Foreskin keratinocyte (primary cell): ENCODE measurements at places on chromosomes 1 and 21. TPM values are rescaled to one million over a fixed set of nuclear protein-coding genes. Genes with fewer than 3 reads are reported as not detected.
A peak's percentile ranks its signal among the peaks of the same experiment; 100 is the strongest.

GRCh38 chr1:29639741-29640427 lies 403.6 kb downstream of the PTPRU start:
- DNase-seq: peak; percentile 57

DNA sequence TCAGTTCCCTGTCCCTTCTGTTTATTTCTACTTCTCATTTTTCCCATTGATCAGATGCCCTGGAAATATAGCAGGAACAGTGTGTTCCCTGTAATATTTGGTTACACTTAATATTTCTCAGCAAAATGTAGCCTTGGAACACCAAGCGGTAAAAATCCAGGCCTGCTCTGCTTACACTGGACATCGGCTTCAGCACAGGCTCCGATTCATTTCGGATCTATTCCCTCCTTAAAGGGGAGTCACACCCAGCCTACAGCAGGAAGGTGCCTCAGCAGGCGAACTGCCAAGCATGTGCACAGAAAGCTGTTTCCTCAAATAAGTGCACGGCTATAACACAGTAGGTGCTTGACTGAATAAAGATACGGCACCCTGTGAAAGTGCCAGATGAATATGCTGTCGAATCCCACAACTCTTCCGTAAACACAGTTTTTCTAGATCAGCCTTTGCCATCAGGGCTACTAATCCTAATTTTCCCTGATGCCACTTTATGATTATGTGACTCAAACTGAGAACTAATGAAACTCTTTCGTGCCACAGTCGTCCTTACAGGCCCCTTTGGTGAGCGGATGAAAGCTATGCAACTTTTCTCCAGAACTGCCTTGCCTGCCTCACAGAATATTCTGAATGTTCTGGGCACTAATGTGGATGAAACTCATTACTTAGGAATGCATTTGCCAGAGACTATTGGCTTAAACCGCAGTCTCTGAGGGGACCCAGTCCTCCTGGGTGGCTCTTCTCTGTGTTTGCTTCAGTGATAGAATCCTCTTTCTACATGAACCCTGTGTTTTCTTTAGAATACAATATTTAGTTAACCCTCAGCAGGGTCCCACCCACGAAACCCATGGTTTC lies 275.5 kb upstream of the RUNX1 start:
- DNase-seq: peak; percentile 11

GRCh38 chr1:26861286-26861701 lies 1.7 kb upstream of the SFN start:
- DNase-seq: peak; percentile 94

GRCh38 chr1:29683472-29683871 lies 447.1 kb downstream of the PTPRU start:
- no peak for DNase-seq

DNA sequence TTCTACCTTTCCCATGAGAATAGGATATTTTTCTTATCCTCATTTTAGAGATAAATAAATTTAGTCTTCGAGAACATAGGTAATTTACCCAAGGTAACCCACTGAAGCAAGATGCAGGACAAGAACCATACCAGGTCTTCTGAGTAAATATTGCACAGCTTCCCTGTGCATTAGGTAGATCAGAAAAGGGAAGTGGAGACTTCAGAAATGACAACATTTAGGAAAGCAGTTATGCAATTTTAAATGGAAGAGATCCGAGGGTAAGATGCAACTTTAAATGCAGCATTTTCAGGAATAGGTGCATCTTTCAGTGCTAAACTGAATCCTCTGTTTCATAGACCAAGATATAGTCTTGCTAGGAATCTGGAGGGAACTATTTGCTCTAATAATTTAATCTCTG lies 206.4 kb upstream of the SGIP1 start:
- DNase-seq: no peak

DNA sequence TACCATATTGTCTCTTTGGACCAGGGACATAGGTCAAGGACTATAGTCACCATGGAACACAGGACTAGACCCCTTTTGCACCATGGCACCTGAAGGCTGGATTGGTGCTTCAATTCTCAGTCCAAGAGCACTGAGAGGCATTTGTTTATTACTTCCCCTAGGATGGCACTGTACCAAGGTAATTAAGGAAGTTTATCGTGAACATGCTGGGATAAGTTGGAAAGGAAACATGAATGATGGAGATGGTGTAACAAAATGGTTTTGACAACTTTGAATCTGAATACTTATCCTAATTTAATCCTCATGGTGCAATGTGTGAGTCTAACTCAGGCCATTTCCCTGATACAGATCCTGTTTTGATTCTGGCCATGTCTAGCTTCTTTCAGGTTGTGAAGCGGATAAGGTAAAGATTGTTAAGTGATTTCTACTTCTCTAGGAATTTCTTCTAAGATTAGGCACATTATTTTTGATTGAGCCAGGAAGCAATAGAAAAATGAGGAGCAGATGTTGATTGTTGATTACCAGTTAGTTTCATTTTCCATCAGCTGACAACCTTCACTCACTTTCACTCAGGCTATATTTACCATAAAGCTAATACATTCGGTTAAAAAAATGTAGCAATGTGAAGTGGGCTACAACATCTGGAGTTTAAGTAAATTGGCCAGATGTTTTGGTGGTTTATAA lies 37.3 kb upstream of the SIPA1L2 start:
- no peak for DNase-seq

GRCh38 chr1:12249181-12249580 lies 19.4 kb downstream of the VPS13D start:
- peak; percentile 15 for DNase-seq

GRCh38 chr1:159123587-159123986 lies 47.0 kb upstream of the AIM2 start:
- DNase-seq: no peak

DNA sequence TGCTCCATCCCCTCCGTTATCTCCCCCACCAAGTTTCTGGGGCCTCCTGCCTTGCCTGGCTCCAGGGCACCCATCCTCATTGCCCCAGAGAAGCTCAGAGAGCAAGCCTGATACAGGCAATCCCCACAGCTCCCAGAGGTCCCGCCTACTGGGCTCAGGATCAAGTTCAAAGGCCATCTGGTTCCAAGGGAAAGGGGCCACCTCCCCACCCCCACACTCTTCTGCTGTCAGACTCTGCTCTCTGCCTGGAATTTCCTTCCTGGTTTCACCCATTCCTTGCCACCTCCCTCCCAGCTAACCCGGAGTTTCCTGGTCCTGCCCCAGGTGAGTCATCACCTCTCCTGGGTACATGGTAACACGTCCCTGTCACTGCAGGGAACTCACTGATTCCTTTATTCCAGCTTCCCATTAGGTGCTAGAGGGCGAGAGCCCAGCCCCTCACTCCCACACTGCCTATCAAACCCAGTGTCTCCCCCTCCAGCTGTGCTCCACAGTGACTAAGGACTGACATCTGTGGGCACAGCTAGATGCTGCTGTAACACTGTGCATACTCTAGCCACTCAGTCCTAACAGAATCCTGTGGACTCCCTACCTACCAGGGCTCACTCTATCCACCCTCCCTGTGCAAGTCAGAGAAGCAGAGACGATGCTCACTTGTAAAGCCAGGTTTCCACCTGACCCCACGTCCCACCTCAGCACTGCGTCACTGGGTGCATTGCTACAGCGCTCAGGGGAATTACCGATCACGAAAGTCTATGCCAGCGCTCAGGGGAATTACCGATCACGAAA lies 21.8 kb downstream of the RSPH1 start:
- DNase-seq: peak; percentile 77

- DNase-seq: no peak
Measured at GRCh38 chr1:15134285-15134684, 19.3 kb upstream of the TMEM51 start.

RO60 gene
- polyA plus RNA-seq: 4.1 and 4.2 TPM in 2 replicates

COL8A2 gene
- polyA plus RNA-seq: 0.27 and 0.41 TPM in 2 replicates

OLIG2 gene
- not detected in 2 replicates for polyA plus RNA-seq

UBASH3A gene
- polyA plus RNA-seq: not detected in 2 replicates

OR2T11 gene
- not detected in 2 replicates for polyA plus RNA-seq

NR5A2 gene
- polyA plus RNA-seq: not detected in 2 replicates

PLEKHN1 gene
- 3.4 and 4.2 TPM in 2 replicates for polyA plus RNA-seq
